ENCODE measurements at places on chromosomes 12 and 14.
A peak's percentile ranks its signal among the peaks of the same experiment; 100 is the strongest.

GRCh38 chr12:93979189-93979588 lies 169.2 kb upstream of the PLXNC1 start:
- DNase-seq, result peak; percentile 25

DNA sequence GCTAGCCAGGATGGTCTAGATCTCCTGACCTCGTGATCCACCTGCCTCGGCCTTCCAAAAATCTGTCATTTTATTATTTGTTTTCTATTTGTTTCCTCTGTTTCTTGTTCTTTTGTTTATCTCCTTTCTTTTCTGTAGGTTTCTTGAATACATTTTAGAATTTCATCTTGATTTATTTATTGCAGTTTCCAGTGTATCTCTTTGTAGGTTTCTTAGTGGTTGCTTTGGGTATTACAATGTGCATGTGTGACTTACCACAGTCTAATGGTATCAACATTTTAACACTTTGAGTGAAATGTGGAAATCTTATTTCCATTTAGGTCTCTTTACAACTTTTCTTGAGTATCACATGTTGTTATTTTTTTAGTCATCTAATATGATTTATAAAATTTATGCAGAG lies 29.9 kb upstream of the MUCL1 start:
- no peak for DNase-seq

DNA sequence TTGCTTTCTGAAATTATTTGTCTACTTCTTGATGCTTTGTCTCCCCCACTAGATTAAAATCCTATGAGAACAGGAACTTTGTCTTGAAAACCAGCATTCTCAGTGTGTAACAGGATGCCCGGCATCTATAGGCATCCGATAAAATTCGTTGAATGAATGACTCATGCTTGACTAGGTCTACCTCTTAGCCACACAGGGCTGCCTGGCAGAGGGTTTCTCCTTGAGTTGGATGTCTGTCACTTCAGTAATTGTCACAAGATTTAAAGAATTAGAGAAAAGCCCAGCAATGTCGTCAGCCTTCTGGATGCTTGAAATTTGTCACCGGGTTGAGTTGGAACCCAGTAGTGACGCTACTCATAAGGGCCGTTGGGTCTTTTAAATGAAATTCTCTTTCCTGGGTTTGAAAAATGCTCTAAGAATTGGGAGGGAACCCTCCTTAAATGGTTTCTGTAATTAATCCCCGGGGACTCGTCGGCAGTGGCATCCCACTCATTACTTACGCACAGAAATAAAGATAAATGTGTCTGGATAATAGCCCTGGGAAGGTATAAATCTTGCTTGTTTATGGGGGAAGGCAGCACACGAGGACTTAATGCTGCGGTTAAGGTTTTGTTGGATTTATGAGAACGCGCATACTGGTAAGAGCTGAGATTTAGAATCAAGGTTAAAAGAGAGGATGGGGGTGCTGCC lies 194.1 kb downstream of the AACS start:
- DNase-seq, result no peak

GRCh38 chr12:110355073-110355472 lies 48.4 kb downstream of the ANAPC7 start:
- DNase-seq, result peak; percentile 14

DNA sequence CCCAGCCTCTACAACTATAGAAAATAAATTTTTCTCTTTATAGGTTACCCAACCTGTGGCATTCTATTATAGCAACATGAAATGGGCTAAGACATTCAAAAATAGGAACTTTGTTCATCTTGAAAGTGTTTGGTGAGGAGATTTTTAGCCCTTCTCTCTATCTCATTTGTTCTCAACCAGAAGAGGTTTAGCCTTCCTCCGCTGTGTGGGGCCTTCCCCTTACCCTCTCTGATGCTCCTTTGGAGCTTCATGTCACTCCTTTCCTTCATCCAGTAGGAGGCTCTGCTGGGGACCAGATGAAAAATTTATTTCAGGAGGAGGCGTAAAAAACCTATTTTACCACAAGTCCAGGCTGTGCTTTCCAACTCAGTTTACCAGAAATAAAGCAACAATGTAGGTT lies 94.1 kb downstream of the RTN1 start:
- no peak for DNase-seq
